NCI-H2081 treated with DMSO at 0.1 percent for 48 hours (cell line): ENCODE measurements at places on chromosomes 3 and 15.

DNA sequence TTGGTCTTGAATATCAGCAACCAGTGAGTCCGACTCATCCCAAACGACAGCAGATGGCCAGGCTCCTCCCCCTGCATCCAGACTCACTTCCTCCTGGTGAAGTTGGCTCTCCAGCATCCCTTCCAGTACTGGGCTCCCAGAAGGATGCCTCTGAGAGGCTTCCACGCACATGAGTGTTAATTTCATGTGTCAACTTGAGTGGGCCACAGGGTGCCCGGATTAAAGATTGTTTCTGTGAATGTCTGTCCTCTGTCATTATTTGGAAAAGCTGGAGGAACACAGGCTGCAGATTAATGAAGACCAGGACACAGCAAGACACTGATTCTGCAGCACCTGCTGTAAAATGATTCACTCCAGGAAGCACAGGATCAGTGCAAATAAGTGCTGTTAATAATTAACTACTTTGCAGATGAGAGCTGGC, 99.8 kb downstream of the ATP10A start:
- DNase-seq: no peak

GRCh38 chr3:190849607-190850006, 12.9 kb downstream of the GMNC start:
- DNase-seq: no peak

GRCh38 chr3:189237526-189237925, 65.8 kb downstream of the TPRG1 start:
- no peak for DNase-seq

DNA sequence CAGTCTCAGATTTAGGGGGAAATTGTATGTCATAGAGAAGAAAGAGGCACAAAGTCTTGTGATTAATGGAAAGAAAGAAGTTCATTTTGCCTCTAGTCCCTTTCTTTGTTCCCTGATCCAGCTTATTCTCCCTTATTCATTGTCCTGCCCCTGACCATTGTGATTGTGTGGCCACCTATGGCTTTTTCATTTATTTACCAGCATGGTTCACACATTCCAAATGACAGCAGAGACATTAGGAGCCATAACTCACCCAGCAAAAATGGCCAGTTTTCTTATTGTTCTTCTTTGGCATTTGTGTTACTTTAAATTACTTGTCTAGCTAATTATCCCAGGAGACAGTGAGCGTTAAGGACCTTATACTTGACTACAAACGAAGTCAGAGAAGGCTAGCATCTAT, 36.3 kb upstream of the SGO1 start:
- DNase-seq: no peak

DNA sequence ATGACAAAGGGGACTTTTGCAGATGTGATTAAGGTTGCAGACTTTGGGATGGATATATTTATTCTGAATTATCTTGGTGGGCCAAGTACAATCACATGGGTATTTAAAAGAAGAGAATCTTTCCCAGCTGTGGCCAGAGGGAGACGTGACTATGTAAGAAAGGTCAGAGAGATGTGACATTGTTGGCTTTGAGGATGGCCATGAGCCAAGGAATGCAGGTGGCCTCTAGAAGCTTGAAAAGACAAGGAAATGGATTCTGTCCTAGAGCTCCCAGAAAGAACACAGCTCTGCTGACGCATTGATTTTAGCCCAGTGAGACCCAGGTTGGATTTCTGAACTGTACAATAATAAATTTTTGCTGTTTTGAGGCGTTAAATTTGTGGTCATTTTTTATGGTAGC, 616.0 kb upstream of the TBL1XR1 start:
- DNase-seq: no peak

- DNase-seq: peak; percentile 42
Measured at GRCh38 chr3:57544181-57545125, at the start of gene DNAH12. Gene DNAH12, minus strand, starts transcription at chr3:57544344. Its CDS starts 1,474 bp downstream, at chr3:57542870.

- no peak for DNase-seq
Measured at GRCh38 chr3:71111784-71112440, 471.6 kb downstream of the FOXP1 start.

GRCh38 chr3:21331857-21332256, 419.2 kb downstream of the ZNF385D start:
- no peak for DNase-seq

DNA sequence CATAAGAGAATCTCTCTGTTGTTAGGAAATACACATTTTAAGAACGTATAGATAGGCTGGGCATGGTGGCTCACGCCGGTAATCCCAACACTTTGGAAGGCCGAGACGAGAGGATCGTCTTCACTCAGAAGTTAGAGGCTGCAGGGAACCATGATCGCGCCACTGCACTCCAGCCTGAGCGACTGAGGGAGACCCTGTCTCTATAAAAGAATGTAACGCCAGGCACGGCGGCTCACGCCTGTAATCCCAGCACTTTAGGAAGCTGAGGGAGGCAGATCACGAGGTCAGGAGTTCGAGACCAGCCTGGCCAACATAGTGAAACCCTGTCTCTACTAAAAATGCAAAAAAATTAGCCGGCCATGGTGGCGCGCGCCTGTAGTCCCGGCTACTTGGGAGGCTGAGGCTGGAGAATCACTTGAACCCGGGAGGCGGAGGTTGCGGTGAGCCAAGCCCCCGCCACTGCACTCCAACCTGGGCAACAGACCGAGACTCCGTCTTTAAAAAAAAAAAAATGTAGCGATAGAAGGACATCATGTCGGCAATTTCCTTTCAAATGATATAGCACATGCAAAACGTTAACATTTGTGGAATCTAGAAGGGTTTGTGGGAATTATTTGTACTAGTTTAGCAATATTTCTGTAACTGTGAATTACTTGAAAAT, 730 bp upstream of the RPL14 start:
- DNase-seq: no peak

DNA sequence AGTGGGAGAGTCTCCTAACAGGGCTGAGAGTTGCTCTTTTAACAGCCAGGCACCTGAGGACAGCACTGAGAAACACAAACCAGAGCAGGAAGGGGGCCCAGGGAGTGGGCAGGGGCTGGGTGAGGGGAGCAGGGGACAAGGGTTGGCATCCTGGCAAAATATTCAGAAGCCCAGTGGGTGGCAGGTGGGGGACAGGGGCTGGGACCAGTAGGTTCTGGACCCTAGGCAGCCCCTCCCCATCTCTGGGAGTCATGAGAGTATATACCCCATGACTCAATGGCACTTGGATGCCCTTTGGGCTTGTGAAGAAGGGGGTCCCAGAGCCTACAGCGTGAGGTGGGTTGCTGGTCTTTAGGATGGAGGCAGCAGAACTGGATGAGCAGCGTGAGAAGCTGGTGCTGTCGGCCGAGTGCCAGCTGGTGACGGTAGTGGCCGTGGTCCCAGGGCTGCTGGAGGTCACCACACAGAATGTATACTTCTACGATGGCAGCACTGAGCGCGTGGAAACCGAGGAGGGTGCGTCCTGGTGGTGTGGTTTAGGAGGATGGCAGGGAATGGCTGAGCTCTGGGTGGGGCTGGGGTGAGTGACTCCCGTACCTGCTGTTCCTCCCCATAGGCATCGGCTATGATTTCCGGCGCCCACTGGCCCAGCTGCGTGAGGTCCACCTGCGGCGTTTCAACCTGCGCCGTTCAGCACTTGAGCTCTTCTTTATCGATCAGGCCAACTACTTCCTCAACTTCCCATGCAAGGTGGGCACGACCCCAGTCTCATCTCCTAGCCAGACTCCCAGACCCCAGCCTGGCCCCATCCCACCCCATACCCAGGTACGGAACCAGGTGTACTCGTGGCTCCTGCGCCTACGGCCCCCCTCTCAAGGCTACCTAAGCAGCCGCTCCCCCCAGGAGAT, 24.2 kb downstream of the NBEAL2 start:
- DNase-seq: no peak

- DNase-seq: no peak
Measured at GRCh38 chr3:164364111-164364510, 714.2 kb downstream of the SI start.

DNA sequence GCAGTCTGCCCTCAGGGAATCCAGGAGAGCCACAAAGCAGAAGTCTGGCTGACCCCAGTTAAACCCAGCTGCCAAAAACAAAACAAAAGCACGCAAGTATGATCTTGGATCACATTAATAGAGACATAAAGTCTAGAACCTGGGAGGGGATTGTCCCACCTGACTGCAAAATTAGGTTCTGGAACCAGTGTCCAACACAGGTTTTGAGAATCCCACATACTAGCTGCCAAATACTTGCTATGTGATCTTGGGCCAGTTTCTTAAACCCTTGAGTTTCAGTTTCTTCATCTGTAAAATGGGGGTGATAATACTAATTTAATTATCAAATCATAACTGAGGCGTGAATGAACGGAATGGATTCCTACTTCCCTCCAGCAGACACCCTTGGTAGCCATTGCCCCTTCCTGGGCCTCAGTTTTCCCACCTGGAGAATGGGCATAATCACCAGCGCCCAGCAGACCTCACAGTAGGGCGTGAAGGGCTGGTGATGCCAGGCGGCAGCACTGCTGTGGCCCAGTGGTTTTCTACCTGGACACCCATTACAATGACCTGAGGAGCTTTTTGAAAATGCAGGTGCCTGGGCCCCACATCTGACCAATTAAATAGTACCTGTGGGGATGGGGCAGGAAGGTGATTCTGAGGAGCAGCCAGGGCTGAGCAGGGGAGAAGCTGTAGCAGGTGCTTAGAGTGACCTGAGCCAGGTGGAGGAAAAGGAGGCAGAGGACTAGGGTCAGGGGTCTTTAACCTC, 32.2 kb downstream of the GRIP2 start:
- no peak for DNase-seq

GRCh38 chr15:72199721-72200212, 2.2 kb upstream of the GRAMD2A start:
- peak; percentile 13 for DNase-seq
